ENCODE measurements at places on chromosomes 7 and 10.
A peak's percentile ranks its signal among the peaks of the same experiment; 100 is the strongest.

DNA sequence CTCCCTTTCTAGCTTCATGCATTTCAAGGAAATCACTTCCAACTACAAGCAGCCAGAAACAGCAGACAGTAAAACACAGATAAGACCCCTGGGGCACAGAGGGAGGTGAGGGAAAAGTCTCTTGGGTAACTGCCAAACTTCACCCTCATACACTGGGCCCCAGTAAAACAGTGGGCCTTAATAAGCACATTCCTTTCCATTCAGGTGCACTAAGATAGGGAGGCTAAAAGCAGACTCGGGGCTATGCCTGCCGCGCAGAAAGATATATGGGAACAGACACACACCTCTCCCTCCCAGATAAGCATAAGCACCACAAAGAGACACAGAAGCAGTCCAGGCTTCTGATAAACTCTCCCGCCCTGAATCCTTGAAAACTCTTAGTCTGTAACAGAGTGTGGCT lies 117.0 kb downstream of the TYW1B start:
- no peaks in the 10 kb centered on the region for H3K36me3 ChIP-seq
- H3K27me3 ChIP-seq: no peaks in the 10 kb centered on the region
- no peaks in the 10 kb centered on the region for H3K4me1 ChIP-seq
- no peak for DNase-seq

- H3K27ac ChIP-seq: no peak overlapping the region
- no peaks in the 10 kb centered on the region for H3K27me3 ChIP-seq
These were observed 309.5 kb upstream of the TEX47 start for GRCh38 chr7:89104748-89105685.

- H3K27ac ChIP-seq: no peak overlapping the region
- H3K4me3 ChIP-seq: no peak overlapping the region
- DNase-seq: no peak
- no peaks in the 10 kb centered on the region for H3K36me3 ChIP-seq
- H3K27me3 ChIP-seq: no peaks in the 10 kb centered on the region
These were observed 346.1 kb upstream of the ANKRD30A start for GRCh38 chr10:36779238-36779846.

- peaks cover 5% of the 10 kb centered on the region for H3K4me1 ChIP-seq
- peak; percentile 83 for DNase-seq
- no peaks in the 10 kb centered on the region for H3K27me3 ChIP-seq
- H3K4me3 ChIP-seq: no peak overlapping the region
These were observed 138.9 kb downstream of the SH3PXD2A start for GRCh38 chr10:103716206-103717160.

DNA sequence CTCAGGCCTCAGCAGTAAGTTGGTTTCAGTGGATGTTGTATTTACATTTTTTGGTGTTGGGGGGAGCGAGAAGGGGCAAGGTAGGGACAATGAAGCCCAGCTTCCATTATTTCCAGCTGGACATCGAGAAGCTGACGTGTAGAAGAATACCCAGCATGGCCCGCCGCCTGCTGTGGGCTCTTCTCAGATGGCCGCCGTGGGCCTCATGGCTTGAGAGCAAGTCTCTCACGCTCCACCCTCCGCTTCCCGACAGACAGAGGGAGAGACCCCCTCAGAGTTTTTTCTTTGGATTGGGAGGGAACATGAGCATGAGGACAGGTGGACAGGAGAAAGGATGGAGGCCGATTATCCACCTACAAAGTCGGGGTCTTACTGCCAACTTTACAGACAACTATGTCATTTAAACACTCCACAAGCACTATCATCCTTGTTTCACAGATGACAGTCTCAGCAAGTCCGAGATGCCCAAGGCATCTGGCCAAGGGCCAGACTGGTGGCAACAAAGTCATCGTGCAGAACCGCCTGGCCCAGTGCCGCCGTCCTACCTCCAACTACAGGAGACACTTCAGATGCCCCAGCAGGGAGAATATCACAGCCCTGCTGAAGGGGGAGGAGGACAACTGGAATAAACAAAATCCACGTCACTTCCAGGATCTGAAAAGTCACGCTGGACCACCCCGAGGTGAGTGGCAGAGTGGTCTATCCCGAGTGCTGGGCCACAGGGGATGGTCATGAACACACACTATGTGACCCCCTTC lies 195.9 kb downstream of the DIP2C start:
- H3K36me3 ChIP-seq: no peaks in the 10 kb centered on the region
- no peak for DNase-seq
- no peak overlapping the region for H3K27ac ChIP-seq
- no peak overlapping the region for H3K4me3 ChIP-seq
- H3K4me1 ChIP-seq: no peaks in the 10 kb centered on the region

- no peak overlapping the region for H3K27ac ChIP-seq
- H3K4me3 ChIP-seq: no peak overlapping the region
- no peaks in the 10 kb centered on the region for H3K4me1 ChIP-seq
- no peaks in the 10 kb centered on the region for H3K36me3 ChIP-seq
- no peaks in the 10 kb centered on the region for H3K27me3 ChIP-seq
These were observed 85.7 kb downstream of the MMRN2 start for GRCh38 chr10:86871563-86872183.

DNA sequence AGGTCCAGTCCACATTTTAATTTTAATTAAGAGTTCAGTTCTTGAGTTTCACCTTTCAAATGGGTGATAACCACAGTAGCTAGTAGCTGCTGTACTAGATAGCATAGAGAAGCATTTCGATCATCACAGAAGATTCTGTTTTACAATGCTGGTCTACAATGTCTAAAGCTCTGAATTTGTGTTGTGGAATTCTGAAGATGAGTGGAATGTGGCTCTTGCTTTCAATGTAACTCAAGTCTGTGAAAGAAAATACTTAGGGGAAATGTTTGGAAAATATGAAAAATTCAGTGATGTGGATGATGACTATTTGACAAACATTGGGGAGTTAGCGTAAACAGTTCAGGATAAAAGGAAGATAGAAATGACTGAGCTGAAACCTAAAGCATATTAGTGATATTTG lies 139.4 kb downstream of the GNAT3 start:
- H3K36me3 ChIP-seq: no peaks in the 10 kb centered on the region
- no peak overlapping the region for H3K4me3 ChIP-seq
- H3K27me3 ChIP-seq: no peaks in the 10 kb centered on the region
- H3K4me1 ChIP-seq: no peaks in the 10 kb centered on the region

DNA sequence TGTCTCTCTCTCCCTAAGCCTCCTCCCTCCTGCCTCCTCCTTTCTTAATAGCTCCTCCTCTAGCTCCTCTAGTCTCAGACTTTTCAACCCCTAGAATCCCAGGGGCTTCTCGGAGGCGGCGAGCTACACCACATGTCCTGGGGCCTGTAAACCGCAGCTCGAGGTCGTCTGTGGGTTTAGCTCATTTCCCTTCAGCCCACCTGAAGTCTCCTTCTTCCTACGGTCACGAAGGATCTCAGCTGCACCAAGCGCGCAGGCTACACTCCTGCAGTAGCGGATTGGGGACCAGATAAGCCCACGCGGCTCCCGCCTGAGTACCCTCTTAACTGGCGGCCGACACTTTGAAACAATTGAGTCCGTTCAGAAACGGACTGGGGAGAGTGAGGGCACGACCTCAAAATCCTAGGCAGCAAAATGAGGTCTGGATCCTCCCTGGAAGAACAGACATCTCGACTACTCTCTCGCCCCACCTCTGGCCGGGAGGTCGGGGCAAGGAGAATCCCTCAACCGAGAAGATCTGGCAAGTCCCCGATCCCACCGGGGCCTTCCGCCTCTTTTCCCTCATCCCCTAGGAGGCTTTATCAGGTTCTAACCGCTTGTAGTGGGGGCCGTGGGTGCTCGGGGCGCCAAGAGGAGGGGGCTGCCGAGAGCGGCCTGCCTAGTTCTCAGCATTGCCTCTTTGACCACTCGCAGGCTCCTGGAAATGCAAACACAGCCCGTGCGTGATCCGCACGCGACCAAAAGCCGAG lies 1.3 kb upstream of the SORCS3 start:
- peaks cover 37% of the 10 kb centered on the region for H3K27me3 ChIP-seq
- DNase-seq: no peak
- no peak overlapping the region for H3K4me3 ChIP-seq
- H3K27ac ChIP-seq: no peak overlapping the region
- H3K36me3 ChIP-seq: no peaks in the 10 kb centered on the region

DNA sequence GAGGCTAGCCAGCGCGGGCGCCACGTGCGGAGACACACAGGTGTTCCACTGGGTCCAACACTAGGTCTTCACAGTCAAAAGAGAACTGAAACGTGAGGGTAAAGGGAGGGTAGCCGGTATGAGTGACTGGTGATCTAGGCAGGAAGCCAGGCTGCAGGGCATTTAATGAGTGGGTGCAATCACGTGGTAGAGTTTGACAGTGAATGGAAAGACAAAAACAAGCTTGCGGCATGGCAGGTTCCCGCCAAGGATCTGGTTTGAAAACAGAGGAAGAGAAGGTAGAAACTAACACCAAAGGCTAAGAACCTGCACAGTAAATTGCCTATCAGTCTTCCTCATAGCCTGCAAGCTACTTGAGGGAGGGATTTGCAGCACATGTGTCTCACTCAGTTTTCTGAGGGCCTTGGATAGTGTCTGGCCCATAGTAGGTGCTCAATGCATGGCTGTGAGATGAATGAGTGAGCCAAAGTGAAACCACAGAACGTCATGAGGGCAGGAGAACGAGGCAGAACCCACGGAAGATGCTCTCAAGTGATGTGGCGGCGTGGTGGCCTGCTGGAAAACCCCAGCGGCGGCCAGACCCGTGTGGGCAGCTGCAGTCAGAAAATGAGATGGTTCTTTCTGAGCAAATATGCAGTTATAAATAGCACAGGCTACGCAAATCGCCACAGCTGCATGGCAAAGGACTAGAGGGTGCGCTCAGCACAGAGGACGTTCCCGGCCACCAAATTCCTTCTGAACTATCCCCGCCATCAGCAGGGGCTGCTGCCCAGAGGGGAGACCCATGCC lies 183.6 kb upstream of the NFE2L3 start:
- H3K27ac ChIP-seq: no peak overlapping the region
- DNase-seq: no peak
- H3K4me1 ChIP-seq: peaks cover 11% of the 10 kb centered on the region
- no peaks in the 10 kb centered on the region for H3K27me3 ChIP-seq

- H3K4me3 ChIP-seq: no peak overlapping the region
- H3K27ac ChIP-seq: no peak overlapping the region
- H3K27me3 ChIP-seq: no peaks in the 10 kb centered on the region
- no peaks in the 10 kb centered on the region for H3K4me1 ChIP-seq
- no peak for DNase-seq
- H3K36me3 ChIP-seq: no peaks in the 10 kb centered on the region
These were observed 18.0 kb downstream of the GSDME start for GRCh38 chr7:24739306-24739705.

DNA sequence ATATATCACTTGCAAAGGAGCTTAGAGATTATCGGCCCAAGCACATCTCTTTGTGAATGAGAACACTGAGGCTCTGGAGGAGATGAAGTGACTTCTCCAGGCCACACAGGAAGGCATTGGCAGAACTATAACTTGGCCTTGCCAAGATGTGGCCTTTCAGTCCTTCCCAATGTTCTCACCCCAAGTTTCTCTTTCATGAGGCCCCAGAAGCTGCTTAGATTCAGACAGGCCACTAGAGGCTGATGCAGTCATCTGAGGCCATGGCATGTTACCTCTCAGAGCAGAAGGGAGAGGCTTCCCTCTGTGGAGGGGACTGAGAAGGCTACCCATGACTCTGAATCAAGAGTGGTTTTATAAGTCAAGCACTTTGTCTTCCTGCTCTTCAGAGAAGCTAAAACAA lies 1003.7 kb downstream of the LRMDA start:
- no peak overlapping the region for H3K4me3 ChIP-seq
- no peak overlapping the region for H3K27ac ChIP-seq
- H3K4me1 ChIP-seq: no peaks in the 10 kb centered on the region
- no peaks in the 10 kb centered on the region for H3K36me3 ChIP-seq
- DNase-seq: no peak

Data from prostate gland (tissue), 2 donors.